GM12892 (cell line): ENCODE measurements at places on chromosomes 6 and 20.
A peak's percentile ranks its signal among the peaks of the same experiment; 100 is the strongest.

GRCh38 chr6:16752206-16752866 lies 8.9 kb downstream of the ATXN1 start:
- no peak for DNase-seq

GRCh38 chr6:109143191-109143590 lies 47.9 kb downstream of the CEP57L1 start:
- DNase-seq: no peak

- DNase-seq: no peak
Measured at GRCh38 chr20:33981964-33982363, 11.7 kb upstream of the RALY start.

GRCh38 chr20:56736285-56736857 lies 107.3 kb downstream of the TFAP2C start:
- no peak for DNase-seq

DNA sequence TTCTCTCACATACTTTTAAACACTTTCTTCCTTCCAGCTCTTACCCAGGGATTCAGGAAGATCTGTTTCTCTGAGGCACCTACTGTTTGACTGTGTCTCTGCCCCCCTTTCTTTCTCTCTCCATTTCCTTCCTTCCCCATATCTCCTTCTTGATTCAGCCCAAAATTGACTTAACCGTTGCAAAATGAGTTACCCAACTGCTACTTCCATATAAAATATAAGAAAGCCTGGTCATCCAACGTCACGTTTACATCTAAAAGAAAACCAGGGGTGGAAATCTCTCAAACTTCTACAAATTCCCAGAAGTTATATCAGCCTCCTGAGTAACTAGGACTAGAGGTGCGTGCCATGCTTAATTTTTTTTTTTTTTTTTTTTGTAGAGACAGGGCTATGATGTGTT lies 95.2 kb upstream of the INSM1 start:
- no peak for DNase-seq

DNA sequence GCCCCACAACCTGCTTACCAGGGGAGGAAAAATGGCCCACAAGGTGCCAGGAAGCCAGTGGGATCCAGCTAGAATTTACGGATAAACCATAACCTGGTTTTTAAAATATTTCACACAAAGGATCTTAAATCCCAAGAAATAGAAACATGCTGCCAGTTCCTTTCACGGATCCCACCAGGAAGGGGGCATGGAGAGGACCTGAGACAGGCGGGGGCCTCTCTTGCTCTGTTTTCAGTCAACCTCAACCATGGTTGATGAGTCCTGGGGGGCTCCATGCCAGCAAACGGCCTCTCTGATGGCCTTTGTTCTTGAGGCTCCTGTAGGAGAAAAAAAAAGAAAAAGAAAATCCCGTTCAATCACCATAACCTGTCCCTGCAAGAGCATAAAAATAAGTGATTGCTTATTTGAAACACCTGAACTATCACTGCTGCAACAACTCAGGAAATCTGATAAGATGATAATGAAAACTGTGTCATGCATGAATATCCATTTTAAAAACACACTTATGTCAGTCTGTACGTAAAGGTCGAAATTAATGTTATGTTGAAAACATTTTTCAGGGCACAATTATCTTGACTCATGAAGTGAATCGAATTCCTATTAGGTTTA lies 125.8 kb upstream of the CST7 start:
- no peak for DNase-seq

DNA sequence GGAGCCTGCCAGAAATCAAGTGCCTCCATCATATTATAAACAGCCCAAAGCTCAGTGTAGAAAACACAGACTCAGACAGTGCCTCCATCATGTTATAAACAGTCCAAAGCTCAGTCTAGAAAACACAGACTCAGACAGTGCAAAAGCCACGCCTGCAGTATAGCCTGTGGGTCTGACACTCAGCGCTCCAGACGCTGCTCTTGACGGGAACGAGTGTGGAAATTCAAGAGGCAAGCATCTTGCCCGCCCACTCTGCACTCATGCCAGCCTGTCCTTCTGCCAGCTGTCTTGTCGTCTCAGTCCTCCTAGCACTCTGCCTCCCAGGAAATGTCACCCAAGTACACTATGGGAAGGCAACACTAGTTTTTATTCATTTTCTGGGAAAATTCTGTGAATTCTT lies 274.2 kb upstream of the CDH4 start:
- DNase-seq: no peak

- no peak for DNase-seq
Measured at GRCh38 chr6:42454428-42454791, 2.7 kb upstream of the TRERF1 start.

GRCh38 chr6:163750431-163751031 lies 336.0 kb downstream of the QKI start:
- no peak for DNase-seq

DNA sequence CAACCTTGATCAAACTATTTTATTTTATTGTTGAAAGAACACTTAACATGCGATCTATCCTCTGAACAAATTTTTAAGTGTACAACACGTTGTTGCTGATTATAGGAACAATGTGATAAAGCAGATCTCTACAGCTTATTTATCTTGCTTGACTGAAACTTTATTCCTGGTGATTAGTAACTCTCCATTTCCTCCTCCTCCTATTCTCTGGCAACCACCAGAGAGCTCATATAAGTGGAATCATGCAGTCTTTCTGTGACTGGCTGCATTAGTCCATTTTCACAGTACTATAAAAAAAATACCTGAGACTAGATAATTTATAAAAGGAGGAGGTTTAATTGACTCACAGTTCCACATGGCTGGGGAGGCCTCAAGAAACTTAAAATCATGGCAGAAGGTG lies 218.1 kb downstream of the LRFN2 start:
- no peak for DNase-seq

DNA sequence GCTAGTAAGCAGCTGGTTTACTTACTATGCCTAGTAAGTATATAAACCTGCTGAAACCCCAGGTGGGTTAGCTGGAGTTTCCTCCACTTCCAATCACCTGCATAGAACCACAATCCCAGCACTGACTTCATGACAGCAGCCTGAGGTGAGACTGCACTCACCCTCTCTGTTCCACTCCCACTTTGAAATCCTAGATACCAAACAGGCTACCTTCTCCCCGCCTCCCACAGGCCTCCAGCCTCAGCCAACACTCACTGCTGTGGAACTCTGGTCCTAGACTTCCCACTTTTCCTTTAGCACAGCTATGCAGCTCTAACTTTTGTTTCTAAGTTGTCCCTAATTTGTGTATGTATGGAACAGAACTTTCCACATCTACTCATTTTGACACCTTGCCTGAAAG lies 149.7 kb upstream of the ARID1B start:
- DNase-seq: no peak

GRCh38 chr20:58458342-58459057 lies 56.7 kb downstream of the APCDD1L start:
- DNase-seq: peak; percentile 65

- DNase-seq: no peak
Measured at GRCh38 chr20:17799575-17800227, 99.9 kb downstream of the BANF2 start.

DNA sequence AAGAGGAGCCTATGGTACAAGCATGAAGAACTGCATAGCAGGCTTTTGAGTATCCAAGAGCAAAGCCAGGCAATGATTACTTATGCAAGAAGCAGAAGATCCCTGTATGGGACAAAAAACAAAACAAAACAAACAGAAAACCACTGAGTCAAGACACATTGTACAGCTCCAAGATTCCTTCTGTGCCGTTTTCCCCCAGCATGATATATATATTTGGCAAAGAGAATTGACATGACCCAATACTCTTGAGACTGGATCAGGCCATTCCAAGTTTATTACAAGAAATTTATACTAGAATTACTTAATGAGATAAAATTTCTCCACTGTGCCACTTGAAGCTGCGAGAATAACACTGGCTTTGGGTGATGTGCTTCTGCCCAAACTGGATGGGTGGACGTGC lies 65.5 kb downstream of the TRMT11 start:
- no peak for DNase-seq
